GM13976 (cell line): ENCODE measurements at places on chromosomes 12 and 14.
A peak's percentile ranks its signal among the peaks of the same experiment; 100 is the strongest.

- DNase-seq: no peak
Measured at GRCh38 chr12:68081561-68081960, 78.0 kb downstream of the IFNG start.

- no peak for DNase-seq
Measured at GRCh38 chr12:9626291-9626690, 18.6 kb upstream of the KLRB1 start.

GRCh38 chr12:93315907-93316622 is 61.7 kb upstream of the NUDT4 start:
- no peak for DNase-seq

GRCh38 chr14:38522724-38523123 is 266.8 kb upstream of the CLEC14A start:
- DNase-seq: no peak

- DNase-seq: peak; percentile 26
Measured at GRCh38 chr12:13981296-13981962, at the start of gene GRIN2B. Gene GRIN2B, minus strand, starts transcription at chr12:13981602. Its CDS starts 115,394 bp downstream, at chr12:13866208.

DNA sequence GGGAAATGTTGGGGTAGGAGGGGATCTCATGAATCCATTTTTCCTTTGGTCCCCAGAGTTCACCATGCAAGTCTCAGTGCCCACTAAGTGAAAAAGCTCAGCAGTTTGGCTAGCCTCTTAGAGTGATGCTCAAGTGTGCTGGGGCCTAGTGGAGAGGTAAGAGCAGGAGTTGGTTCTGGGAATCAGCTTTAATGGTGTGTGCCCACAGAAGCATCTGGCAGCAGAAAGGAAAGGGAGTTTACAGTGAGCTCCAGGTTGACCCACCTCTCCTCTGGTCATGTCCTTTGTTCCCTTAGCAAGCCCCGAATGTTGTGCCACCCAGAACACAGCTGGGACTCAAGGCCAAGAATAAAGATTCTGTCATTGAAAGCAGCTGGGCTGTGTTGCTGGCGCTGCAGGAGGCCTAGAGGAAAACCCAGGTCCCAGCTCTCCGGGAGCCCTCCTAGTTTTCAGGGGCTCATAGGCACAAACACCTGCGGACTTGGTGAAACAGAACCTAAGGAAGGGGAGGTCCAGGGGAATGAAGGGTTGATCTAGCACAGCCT is 320.8 kb downstream of the ZFP36L1 start:
- no peak for DNase-seq

DNA sequence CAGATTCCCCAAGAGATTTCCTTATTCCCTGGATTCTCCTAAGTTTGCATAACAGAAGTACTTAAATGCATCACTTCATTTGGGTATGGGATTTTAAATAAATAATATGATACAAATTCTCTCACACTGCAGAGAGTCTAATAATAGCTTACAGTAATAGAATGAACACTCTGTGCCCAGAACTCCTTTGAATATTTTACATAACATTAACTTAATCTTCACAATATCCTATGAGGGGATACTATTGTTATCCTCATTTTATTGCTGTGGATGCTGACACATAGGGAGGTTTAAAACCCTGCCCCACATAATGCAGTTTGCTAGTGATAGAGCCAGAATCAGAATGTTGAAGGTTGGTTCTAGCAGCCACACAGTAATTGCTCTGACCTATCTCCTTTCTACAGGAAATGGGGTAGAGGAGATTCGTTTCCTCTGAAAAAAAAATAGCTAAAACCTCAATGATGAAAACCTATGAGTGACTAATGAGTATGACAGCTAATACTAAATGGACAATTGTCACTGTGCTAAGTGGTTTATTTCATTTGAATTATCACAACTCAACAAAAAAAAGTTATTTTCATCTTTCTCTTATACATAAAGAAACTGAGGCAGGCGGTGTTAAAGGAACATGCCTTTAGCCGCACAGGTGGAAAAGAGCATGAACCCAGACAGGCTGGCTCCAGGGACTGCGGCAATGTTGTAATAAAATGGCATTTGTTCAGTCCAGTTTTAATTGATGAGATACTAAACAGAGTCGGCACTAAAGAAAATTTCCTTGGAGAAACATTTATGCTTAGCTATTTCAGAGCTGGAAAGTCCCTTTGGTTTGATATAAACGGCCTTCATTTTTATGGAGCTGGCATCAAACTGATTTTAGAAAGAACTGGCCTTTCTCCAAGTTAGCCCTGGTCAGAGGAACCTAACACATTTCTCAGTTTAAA is 880.9 kb downstream of the NRXN3 start:
- peak; percentile 3 for DNase-seq

GRCh38 chr14:85539510-85539909 is 9.6 kb downstream of the FLRT2 start:
- DNase-seq: no peak

GRCh38 chr12:2540535-2540941 is 254.2 kb upstream of the FKBP4 start:
- DNase-seq: no peak

GRCh38 chr14:76086636-76087035 is 65.1 kb upstream of the GPATCH2L start:
- DNase-seq: no peak

- no peak for DNase-seq
Measured at GRCh38 chr12:60349232-60349978, 753.6 kb downstream of the SLC16A7 start.

- DNase-seq: peak; percentile 3
Measured at GRCh38 chr12:3421191-3421978, 69.6 kb upstream of the PRMT8 start.

DNA sequence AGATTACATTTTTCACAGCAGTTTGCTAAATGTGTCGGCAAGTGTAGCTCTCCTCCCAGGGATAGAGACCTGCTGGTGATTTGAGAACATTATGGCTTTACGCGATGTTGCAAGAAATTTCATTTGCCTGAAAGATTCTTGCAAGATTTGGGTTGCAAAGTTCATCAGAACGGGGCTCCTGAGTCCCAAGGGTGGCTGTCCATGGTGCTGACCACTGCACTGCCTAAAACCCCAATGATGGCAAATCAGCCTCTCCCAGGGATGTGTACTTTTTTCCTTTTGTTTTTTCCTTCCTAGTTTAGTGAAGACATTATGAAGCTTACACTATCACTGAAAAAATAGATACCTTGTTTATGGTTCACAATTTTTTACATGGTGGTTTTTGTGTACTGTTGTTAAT is 85.4 kb downstream of the WSCD2 start:
- peak; percentile 59 for DNase-seq

- no peak for DNase-seq
Measured at GRCh38 chr12:111457071-111457470, 51.3 kb downstream of the SH2B3 start.

- peak; percentile 75 for DNase-seq
Measured at GRCh38 chr14:100336618-100337530, 13.7 kb downstream of the SLC25A47 start.

DNA sequence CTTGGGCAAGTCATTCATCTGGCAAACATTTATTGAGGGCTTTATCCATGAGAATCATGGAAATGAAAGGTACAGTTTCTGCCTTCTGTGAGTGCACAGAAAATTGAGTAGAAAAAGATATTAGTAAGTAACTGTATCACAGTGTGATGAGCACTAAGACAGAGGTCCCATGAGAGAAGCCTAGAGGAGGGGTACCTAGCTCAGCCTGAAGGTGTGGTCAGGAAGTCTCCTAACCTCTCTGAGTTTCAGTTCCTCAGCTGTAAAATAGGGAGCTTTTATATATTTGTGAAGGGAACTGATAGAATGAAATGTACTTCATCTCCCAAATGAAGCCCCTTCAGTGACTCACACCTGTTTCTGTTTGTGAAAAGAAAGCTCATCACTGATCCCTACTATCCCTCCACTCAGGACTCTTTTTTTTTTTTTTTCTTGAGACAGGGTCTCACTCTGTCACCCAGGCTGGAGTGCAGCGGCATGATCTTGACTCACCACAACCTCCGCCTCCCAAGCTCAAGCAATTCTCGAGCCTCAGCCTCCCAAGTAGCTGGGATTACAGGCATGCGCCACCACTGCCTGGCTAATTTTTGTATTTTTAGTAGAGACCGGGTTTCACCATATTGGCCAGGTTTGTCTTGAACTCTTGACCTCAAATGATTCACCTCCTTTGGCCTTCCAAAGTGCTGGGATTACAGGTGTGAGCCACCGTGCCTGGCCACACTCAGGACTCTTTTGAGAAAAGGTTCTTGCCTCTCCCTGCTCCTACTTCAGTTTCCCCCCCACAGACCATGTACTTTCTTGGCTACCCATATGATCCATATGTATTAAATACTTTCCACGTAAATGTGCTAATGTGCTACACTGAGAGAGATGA is 93.7 kb upstream of the FUT8 start:
- DNase-seq: no peak

DNA sequence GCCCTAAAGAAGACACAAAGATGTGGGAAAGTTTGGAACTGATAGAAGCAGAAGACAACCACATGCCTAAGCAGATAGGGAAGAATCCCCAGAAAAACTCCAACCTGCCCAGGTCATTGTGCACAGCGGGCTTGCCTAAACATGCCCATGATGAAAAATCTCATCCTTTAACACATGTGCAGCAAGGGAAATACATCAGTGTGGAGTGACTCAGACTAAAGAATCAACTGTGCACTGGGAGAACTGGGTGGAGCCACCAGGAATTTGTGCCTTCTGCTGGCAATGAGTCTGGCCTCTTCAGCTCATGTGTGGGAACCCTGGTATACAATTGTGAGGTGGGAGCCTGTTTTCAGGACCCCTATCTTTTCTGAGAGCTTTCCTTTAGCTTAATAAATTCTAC is 398.5 kb downstream of the FSCB start:
- no peak for DNase-seq

DNA sequence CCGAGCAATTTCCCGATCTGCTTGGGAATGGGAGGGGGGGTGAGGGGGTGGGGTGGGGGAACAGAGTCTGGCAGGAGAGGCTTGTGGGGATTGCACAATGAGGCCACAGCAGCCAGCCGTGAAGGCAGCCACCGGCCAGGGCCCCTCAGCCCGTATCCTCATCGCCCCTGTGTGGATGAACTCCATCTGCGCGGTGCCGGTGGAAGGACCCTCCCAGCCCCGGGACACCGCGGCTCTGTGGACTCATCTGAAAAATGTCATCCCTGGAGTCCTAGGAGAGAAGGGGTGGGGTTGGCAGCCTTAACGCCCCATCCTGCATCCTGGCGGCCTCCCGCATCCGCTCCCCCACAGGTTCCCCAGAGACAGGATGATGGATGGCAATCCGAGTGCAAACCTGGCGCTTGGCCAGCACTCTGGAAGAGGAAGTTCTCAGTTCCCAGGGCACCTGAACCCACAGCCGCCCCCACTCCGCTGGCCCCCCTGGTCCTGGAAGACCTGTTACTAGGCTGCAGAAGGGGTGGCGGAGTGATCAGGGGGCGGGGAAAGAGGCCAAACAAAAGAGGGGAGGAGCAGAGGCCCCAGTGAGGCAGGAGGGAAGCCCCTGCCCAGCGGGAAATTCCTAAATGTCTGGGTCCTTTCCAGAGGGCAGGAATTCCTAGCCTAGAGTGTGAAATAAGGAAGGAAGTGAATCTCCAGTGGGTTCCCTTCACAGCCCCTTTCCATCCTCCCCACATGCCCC is 1.2 kb upstream of the TNFAIP2 start:
- no peak for DNase-seq

DNA sequence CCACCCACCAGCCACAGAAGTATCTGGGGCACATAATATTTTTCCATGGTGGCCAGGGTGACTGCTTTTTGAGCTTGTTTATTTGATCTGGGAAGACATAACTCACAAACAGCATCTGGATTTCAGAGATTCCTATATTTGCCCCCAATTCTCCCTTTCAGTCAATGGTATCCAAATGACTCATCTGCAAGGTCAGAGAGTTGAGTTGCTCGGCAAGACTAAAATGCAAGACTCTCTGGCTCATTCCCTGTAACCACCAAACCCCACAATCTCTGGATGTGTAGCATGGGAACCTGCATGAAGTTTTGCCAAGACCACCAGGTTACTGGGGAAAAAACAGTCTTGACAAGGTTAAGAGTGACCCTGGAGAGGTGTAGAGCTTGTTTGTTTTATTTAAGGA is 174.9 kb upstream of the FAR2 start:
- no peak for DNase-seq

GRCh38 chr12:61676520-61676919 is 583.7 kb upstream of the USP15 start:
- no peak for DNase-seq

DNA sequence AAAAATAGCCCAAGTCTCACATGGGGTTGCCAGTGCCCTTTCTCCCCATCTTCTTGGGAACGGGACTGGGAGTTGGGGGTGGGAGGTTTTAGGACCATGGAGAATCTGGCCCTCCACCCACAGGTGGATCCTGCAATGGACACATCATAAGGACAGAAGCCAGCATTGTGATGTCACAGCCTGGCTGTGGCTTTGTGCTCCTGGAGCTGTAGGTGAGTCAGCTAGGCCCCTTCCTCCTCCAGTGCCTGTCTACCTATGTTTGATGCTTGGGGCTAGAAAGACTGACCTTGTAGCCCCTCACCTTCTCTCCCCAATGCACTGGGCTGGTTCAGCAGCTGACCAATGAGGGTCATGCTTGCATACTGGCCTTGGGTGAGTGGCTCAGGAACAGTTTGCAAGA is at the start of gene CCDC197:
CCDC197 (plus strand) TSS at position 220 of the 400 bp plus-strand sequence. CDS start 831 bp downstream, outside the sequence.
- DNase-seq: no peak

DNA sequence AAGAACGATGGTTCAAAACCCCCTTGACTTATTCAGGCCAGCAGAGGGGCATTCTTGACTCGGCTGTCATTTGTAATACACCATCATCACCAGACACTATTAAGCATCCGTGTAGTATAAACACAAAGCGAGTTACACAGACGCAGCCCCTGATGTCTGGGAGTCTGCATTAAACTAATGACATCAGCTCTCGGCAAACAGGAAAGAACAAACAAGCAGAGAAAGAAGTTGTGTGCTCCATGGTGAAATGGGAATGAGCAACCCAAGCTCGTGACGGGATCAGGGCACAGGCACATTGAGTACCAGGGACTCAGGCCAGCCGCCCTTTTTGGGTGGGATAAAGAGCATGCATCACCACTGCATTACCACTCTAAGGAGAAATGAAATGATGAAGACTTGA is 460.1 kb downstream of the MED13L start:
- DNase-seq: no peak

- DNase-seq: peak; percentile 42
Measured at GRCh38 chr12:108119126-108119973, 9.7 kb upstream of the WSCD2 start.

GRCh38 chr12:7327918-7328317 is 24.0 kb downstream of the ACSM4 start:
- DNase-seq: no peak

DNA sequence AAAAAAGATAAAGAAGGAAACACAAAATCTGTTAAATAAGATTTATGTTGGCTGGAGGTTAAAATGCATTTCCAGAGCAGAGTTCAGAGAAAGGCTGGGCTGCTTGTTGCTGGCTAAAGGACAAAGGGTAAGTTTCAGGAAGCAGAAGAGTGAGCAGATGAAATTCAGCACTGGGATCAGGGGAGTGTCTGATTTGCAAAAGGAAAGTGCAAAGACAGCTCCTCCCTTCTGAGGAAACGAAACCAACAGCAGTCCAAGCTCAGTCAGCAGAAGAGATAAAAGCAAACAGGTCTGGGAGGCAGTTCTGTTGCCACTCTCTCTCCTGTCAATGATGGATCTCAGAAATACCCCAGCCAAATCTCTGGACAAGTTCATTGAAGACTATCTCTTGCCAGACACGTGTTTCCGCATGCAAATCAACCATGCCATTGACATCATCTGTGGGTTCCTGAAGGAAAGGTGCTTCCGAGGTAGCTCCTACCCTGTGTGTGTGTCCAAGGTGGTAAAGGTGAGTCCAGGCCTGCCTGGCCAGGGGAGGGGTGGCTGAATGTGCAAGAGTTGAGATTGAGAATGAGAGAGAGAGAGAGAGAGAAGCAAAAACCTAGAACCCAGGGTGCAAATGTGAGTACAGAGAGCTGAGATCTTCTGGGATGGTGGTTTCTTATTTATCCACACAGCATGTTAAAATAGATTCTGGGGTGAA is at the start of gene OAS1:
OAS1 (plus strand) TSS at position 251 of the 703 bp plus-strand sequence; CDS start at position 329, 78 bp downstream.
- peak; percentile 72 for DNase-seq

GRCh38 chr14:88264116-88264515 is 59.0 kb downstream of the KCNK10 start:
- no peak for DNase-seq
